ENCODE measurements at places on chromosomes 3 and 15.
A peak's percentile ranks its signal among the peaks of the same experiment; 100 is the strongest.

DNA sequence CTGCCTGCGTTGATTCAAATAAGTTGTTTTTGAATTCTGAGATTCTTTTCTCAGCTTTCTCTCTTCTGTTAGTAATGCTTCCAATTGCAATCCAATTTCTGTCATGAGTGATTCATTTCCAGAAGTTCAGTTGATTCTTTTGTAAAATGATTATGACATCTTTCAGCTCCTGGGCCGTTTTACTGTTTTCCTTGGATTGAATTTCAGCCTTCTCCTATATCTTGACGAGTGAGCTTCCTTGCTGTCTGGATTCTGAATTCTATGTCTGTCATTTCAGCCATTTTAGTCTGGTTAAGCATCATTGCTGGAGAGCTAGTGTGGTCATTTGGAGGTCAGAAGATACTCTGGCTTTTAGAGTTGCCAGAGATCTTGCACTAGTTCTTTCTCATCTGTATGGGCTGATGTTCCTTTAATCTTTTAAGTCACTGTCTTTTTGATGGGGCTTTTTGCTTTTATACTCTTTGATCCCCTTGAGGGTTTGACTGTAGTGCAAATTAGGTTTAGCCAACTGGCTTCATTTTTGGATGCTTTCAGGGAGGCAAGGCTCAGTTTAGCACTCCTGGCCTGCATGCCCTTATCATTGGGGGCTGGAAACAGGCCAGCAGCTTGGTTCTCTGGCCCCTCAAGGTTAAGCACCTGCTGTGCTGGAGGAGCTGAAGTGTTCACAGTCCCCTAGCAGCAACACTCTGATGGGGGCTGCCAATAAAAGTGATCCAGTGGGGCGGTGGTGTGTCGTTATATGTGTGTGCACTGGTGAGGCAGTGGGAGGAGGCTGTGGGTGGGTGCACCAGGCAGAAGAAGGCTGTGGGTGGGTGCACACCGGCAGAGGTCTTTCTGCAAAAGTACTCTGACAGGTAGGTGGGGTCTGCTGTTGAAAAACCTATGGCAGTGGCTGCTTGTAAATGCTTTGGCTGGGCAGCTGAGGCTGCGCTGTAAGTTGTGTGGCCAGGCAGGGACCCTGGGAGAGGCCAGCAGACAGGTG, 51.2 kb downstream of the MCTP2 start:
- DNase-seq: no peak
- H3K36me3 ChIP-seq: no peaks in the 10 kb centered on the region
- no peaks in the 10 kb centered on the region for H3K27me3 ChIP-seq
- no peaks in the 10 kb centered on the region for H3K4me1 ChIP-seq

- DNase-seq: no peak
- H3K4me1 ChIP-seq: peaks cover 34% of the 10 kb centered on the region
- no peaks in the 10 kb centered on the region for H3K36me3 ChIP-seq
Observed at GRCh38 chr15:60913900-60914299, 315.2 kb downstream of the RORA start.

GRCh38 chr3:29465836-29466235, 185.0 kb downstream of the RBMS3 start:
- H3K4me3 ChIP-seq: no peak overlapping the region
- H3K27ac ChIP-seq: no peak overlapping the region
- no peaks in the 10 kb centered on the region for H3K36me3 ChIP-seq
- no peak for DNase-seq

GRCh38 chr15:76861815-76862397, 43.2 kb downstream of the SCAPER start:
- no peaks in the 10 kb centered on the region for H3K36me3 ChIP-seq
- H3K4me1 ChIP-seq: no peaks in the 10 kb centered on the region
- H3K4me3 ChIP-seq: no peak overlapping the region
- DNase-seq: no peak
- H3K27me3 ChIP-seq: no peaks in the 10 kb centered on the region
- H3K27ac ChIP-seq: no peak overlapping the region

DNA sequence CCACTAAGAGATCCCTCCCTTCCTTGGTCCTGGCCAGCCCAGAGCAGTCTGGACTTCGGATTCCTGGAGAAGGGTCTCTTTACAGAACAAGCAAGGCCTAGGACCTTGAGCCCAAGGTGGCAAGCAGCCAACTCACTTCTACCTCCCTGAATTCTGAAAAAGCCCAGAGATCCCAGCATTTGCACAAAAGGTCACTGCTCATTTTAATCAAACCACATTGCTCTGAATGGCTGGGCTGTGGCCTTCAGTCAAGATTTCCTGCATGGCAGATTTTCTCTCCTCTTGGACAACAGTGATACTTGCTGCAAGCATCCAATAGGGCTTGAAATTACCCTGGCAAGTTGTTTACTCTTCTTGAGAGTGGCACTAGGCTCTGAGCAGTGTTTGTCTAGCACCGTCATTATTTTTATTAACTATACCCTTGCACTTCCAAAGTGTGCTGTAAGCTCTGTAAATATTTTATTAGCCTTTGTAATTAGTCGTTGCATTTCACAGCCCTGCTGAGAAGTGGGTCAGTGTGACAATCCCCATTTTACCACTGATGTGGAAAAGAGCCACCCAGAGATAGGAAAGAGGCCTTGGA, 274.7 kb upstream of the CTNNB1 start:
- H3K4me3 ChIP-seq: no peak overlapping the region
- H3K27ac ChIP-seq: no peak overlapping the region
- no peak for DNase-seq

DNA sequence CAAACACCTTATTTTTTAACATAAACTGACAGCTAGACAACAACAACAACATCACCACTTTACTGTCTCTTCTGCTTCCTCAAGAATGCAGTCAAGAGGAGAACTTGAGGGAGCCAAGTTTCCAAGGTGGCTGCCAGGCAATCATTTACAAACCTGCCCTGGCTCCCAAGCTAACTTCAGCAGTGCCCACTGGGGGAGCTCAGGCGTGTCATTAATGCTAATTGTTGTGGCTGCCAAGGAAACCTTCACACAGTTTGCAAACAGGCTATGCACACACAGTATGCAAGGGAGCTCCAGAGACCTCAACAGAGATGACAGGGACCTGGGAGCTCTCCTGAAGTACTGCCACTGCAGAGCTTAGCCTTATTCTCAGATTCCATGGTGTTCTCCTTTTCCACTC, 2.1 kb downstream of the DZIP1L start:
- H3K36me3 ChIP-seq: no peaks in the 10 kb centered on the region
- DNase-seq: no peak
- no peak overlapping the region for H3K4me3 ChIP-seq
- no peak overlapping the region for H3K27ac ChIP-seq
- H3K4me1 ChIP-seq: peaks cover 12% of the 10 kb centered on the region

GRCh38 chr3:125280668-125281361, 68.3 kb upstream of the SLC12A8 start:
- H3K27me3 ChIP-seq: no peaks in the 10 kb centered on the region
- no peak overlapping the region for H3K27ac ChIP-seq
- no peak overlapping the region for H3K4me3 ChIP-seq
- no peaks in the 10 kb centered on the region for H3K4me1 ChIP-seq

DNA sequence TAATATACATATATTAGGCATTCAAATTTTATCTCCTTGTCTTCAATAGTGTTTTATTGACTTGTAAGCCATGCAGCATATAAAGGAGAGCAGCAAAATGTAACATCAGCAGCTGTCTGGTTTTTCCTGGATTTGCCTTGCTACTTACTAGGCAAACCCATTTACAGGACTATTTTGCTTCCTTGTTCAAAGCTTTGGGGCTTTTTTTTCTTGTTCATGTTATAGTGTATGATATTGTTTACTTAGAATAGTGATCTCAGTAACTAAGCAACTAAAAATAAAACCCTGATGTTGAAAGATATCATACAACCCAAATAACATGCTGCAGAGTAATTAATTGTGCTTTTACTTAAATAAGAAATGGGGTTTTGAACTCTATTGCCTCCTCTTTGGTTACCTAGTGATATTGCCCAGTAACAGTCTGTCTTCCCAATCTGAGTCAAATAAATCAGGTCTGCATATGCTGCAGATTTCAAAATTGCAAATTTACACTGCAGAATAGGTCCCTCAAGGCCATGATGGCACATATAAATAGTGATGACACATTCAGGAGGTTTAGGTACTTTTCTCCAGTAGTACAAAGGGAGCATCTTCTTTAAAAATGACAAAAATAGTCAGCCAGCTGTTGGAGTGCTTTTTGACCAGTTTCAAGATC, 578.1 kb upstream of the NECTIN3 start:
- H3K27ac ChIP-seq: no peak overlapping the region
- DNase-seq: no peak
- no peaks in the 10 kb centered on the region for H3K27me3 ChIP-seq
- no peaks in the 10 kb centered on the region for H3K4me1 ChIP-seq
- H3K4me3 ChIP-seq: no peak overlapping the region

- no peaks in the 10 kb centered on the region for H3K36me3 ChIP-seq
- H3K4me3 ChIP-seq: peak overlapping the region; percentile 86
- peaks cover 9% of the 10 kb centered on the region for H3K4me1 ChIP-seq
- DNase-seq: no peak
- no peaks in the 10 kb centered on the region for H3K27me3 ChIP-seq
Observed at GRCh38 chr15:85792912-85793590, 1.7 kb downstream of the KLHL25 start.

DNA sequence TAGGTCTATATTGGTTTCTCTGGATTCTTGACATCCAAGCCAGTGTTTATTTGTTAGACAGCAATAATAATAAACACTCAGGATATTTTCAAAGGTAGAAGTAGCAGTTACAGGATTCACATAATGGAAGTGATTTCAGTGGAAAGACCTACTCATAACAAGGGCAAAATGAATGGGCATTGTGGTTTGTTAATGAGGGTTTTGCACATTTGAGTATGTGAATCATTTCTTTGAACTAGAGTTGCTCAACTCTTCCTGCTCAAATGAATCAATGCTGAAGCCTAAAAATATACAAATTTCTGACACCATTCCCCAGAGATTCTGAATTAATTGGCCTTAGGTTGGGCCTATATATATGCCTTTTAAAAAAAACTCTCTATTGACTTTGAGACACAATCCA, 4.1 kb upstream of the COL6A5 start:
- no peak overlapping the region for H3K27ac ChIP-seq
- H3K27me3 ChIP-seq: peaks cover 12% of the 10 kb centered on the region
- no peaks in the 10 kb centered on the region for H3K4me1 ChIP-seq

DNA sequence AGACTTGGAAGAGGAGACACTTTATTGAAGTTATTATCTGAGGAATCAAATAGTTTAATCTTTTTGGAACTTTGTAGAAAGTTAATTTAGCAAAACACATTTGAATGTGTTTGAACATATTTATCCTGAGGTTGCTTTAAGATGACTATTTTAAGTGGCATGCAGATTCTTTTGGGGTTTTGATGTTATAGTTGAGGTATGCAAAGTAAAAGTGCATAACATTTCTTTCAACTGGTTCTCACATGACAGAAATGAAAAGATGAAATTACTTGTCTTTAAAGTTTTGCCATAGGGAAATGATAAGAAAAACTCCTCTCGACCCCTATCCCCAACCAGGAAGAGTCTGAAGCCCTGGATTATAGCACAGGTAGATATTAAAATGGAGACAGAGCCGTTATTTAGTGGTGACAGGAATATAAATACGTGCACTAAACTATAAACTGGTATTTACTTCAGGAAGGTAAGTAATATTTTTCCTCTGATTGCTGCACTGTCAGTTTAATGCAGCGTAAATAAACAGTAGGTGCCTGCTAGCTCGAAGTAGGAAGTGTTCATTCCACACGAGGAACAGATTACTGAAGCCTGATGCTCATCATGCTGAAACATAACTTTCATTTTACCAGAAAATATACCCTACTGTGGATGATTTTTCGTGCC, 15.1 kb upstream of the SATB1 start:
- H3K4me3 ChIP-seq: no peak overlapping the region
- peaks cover 3% of the 10 kb centered on the region for H3K4me1 ChIP-seq

DNA sequence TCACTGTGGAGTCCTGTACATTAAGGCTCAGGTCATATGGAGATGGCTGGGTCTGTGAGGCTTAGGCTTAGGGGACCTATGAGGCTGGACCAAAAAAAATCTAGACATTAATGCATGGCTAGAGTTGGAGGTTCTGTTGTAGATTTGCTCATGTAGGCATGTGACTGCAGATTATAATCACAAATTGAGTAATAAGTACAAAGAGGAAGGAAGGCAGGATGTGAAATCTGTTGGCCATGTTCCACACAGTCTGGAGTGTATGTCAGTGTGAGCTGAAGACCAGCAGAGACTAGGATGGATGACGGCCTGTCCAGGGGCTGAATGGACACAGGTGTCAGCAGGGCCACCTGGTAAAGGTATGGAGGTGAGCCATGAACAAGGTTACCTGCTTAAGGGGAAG, at the start of gene ST3GAL6:
Gene ST3GAL6 (plus strand): TSS at position 265 of the 400 bp plus-strand sequence. CDS start 5,101 bp downstream, outside the sequence.
- DNase-seq: peak; percentile 77
- H3K27me3 ChIP-seq: no peaks in the 10 kb centered on the region
- H3K36me3 ChIP-seq: no peaks in the 10 kb centered on the region
- H3K4me1 ChIP-seq: no peaks in the 10 kb centered on the region
- H3K27ac ChIP-seq: no peak within 1 kb of the TSS
- H3K4me3 ChIP-seq: no peak within 1 kb of the TSS

Data from adrenal gland (tissue), 19 donors.